Left ventricle myocardium superior (tissue), 1 donor: ENCODE measurements at places on chromosomes 7 and 10.

GRCh38 chr10:27355918-27356573, 115.4 kb upstream of the ACBD5 start:
- DNase-seq = no peak

DNA sequence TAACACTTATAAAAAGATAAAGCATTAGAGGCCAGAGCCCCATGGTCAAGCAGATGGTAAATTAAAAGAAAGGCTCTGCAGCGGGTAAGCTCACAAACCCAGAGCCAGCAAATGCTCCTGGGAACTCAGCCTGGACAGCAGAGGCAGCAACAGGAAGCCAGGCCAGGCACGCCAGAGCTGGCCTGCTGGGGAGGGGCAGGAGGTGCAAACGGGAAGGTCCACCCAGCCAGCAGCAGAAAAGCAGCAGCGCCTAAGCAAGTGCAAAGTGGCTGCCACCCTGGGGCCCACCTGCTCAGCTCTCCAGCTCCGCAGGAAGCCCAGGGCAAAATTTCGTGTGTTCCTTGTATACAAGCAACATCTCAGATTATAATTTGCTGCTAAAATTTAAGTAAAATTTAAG, 82.7 kb upstream of the GPR22 start:
- peak; percentile 73 for DNase-seq

GRCh38 chr7:105581066-105581811, at the start of gene EFCAB10:
TSS of gene EFCAB10 (minus strand) at chr7:105581493. CDS start at chr7:105581463, 30 bp downstream.
- DNase-seq = peak; percentile 71

DNA sequence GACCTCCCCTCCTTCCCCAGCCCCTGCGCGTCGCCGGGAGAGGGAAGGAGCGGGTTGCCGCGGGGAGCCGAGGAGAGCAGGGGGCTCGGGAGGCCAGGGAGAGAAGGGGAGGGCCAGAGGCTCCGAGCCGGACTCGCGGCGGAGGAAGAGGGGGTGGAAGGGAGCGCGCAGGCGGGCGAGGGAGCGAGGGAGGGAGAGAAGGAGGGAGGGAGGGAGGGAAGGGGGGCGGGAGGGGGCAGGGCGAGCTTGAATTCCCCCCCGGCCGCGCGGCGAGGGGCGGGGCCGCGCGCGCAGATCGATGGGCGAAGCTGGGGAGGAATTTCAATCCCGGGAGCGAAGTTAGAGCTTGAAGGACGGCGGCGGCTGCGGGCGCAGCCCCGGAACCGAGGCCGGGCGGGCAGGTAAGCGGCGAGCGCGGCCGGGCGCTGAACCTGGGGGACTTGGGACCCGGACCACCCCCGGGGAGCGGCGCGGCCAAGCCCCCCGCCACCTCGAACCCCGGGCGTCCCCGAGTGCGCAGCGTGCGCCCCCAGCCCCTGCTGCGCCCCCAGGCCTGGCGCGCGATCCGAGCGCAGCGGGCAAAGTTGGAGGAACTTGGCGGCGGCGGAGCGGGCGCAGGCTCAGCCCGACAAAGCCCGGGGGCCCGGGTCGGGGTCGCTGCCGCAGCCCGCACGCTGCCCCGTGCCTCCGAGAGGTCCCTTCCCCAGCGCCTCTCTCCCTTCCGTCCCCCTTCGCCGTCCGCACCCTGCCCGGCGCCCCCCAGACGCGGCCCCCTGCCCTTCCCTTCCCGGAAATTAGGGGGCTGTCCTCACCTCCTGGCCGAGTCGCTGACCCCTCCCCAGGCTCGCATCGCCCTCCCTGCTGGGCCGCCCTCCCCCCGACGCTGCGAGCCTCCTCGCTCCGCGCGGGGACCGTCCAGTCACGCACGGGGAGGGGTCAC, at the start of gene ELFN1:
Gene ELFN1 (plus strand): TSS at position 324 of the 940 bp plus-strand sequence. CDS start 74,320 bp downstream, outside the sequence.
- DNase-seq = peak; percentile 65

DNA sequence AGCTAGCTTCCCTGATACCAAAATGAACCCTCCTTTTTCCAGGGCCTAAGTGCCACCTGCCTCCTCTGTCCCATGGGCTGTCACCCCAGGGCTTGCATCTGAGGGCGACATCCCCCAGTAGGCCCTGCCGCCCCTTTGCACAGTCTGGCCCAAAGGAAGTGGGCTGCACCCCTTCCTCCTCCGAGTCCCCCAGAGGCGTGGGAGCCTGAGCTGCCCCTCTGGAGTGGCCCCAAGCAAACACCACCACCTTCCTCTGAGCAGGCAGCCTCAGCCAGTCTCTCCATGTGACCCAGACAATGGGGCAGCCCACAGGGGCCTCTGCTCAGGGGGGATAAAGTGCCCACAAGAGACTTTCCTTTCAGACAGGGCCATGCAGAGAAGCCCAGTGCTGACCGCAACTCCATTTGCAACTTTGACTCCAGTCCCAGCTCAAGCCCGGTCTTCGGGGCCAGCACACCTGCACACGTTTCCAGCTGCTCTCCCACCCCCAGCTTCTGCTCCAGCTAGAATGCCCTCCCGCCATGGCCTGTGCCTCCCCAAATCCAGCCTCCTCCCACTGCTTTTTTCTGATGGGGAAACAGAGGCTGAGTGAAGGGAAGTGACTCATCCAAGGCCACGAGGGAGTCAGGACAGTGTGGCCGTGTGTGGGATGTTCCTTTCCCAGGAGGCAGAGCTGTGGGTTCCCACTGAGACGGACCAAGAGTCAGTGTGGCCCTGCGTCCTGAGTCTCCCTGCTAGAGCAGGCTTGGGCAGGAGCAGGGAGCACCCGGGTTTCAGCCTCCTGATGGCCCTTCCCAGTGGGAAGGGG, 111.9 kb downstream of the ZMIZ1 start:
- peak; percentile 18 for DNase-seq

- DNase-seq = no peak
Measured at GRCh38 chr10:79494871-79495705, 17.2 kb upstream of the EIF5AL1 start.

DNA sequence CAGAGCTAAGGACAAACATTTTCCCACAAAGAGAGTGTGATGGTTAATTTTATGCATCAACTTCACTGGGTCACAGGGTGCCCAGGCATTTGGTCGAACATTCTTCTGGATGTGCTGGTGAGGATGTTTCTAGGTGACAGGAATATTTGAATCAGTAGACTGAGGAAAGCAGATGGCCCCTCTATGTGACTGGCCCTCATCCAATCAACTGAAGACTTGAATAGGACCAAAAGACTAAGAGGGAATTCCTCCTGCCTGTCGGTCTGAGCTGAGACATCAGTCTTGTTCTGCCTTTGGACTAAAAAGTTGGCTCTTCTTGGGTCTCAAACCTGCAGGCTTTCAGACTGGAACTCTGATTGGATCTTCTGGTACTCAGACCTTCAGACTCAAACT, 44.4 kb downstream of the AFAP1L2 start:
- DNase-seq = no peak

GRCh38 chr10:49076319-49076718, 39.0 kb downstream of the VSTM4 start:
- DNase-seq = no peak

DNA sequence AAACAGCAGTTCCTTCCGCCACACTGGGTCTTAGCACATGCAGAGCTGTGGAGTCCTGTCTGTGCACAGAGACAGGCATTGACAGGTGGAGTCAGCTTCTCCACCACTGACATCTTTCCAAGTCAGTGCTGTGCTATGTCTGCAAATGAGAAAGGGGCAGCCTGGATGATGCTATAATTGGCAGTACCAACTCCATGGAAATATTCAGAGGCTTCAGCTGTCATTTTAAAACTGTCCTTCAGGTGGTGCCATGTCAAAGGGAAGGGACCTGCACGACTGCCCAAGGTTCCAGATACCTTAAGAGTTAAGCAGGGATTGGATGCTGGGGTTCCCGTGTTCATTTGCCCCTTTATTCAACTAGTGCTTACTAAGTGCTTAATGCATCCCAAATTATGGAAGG, 258.0 kb upstream of the PRKCQ start:
- no peak for DNase-seq

DNA sequence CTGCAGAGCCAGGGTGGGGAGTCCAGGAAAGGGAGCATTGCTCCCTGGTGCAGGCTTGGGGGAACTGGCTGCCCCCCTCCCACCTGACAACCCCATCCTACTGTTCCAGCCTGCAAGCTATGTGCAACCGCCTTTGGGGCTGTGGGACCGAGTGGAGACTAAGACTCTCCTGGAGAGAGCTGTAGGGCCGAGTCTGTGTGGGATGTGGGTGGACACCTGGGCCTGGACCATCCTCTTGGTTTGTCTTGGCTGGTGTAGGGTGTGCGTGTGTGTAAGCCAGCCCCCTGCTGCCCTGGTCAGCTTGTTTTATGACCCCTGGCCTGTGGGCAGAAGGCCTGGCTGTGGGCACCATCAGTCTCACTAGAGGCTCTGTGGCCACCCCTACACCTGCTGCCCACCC, 1.6 kb upstream of the RAMP3 start:
- no peak for DNase-seq

DNA sequence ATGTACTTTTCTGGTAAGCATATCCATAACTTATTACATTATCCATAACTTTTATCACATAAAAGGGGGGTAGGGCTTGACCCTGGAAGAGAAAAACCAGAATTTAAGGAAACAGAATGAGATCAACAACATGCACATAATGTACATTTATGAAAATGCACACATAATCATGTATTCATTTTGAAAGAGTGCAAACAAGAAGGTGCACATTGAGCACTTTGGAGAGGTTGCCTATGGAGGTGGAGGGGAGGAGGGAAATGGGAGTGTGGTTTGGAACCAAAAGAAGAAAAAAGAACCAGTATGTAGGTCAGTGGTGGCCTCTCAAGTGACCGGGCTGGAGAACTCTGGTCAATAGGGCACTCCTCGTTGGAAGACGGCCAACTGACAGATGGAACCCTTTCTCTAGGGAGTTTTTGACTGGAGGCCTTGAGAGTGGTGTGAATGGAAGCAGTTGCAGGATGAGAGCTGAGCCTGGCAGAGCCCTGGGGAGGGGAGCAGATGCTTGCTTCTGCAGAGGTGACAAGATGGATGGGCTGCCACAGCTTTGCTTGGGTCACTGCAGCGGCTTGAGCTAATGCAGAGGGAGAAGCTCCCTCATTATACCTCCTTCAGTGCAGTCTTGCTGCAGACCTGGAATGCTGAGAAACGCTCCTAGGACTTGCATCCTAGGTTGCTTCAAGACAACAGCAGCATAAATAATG, 192.7 kb downstream of the SEC23IP start:
- DNase-seq = no peak

GRCh38 chr7:151273651-151274390, 25.3 kb upstream of the SMARCD3 start:
- no peak for DNase-seq

GRCh38 chr7:21251151-21251800, 176.6 kb upstream of the SP4 start:
- DNase-seq = no peak

- no peak for DNase-seq
Measured at GRCh38 chr10:71316056-71316785, 2.8 kb upstream of the SLC29A3 start.

DNA sequence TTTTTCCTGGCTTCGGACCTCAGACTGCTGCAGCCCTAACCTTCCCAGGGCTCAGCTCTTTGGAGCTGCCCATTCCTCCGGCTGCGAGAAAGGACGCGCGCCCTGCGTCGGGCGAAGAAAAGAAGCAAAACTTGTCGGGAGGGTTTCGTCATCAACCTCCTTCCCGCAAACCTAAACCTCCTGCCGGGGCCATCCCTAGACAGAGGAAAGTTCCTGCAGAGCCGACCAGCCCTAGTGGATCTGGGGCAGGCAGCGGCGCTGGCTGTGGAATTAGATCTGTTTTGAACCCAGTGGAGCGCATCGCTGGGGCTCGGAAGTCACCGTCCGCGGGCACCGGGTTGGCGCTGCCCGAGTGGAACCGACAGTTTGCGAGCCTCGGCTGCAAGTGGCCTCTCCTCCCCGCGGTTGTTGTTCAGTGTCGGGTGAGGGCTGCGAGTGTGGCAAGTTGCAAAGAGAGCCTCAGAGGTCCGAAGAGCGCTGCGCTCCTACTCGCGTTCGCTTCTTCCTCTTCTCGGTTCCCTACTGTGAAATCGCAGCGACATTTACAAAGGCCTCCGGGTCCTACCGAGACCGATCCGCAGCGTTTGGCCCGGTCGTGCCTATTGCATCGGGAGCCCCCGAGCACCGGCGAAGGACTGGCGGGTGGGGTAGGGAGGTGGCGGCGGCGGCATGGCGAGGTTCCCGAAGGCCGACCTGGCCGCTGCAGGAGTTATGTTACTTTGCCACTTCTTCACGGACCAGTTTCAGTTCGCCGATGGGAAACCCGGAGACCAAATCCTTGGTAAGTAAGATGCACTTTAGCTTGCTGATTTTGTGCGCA, at the start of gene PLXDC2:
Gene PLXDC2 (plus strand): TSS at position 22 of the 820 bp plus-strand sequence.
- DNase-seq = peak; percentile 67

DNA sequence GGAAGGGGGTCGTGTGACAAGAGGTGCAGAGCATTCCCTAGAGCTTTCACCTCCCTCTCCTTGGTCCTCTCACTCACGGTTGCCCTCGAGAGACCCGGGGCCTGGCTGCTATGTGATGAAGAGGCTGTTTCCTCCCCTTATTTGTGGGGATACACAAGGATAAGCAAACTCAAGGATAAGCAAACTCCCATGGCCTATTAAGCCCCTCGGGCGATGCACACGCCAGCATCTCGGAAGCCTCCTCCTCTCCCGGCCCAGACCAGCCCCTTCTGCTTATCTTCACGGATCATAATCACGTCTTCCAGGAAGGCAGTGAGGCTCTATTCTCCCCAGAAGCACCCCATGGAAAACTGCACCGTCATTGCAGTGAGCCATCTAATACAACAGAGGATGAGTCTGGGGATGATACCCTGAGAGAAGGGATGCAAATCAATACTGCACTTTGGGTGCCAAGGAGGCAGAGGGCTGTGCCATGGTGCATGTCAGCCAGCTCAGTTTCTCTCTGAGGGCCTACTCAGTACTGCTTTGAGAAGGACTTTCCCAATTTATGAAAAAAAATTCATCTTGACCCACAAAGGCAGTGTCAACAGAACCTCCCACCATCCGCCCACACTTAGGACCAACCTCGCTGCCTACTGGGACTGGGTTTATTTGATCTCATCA, 22.2 kb downstream of the TMEM273 start:
- DNase-seq = no peak

- no peak for DNase-seq
Measured at GRCh38 chr7:12802070-12802469, 114.6 kb downstream of the ARL4A start.

DNA sequence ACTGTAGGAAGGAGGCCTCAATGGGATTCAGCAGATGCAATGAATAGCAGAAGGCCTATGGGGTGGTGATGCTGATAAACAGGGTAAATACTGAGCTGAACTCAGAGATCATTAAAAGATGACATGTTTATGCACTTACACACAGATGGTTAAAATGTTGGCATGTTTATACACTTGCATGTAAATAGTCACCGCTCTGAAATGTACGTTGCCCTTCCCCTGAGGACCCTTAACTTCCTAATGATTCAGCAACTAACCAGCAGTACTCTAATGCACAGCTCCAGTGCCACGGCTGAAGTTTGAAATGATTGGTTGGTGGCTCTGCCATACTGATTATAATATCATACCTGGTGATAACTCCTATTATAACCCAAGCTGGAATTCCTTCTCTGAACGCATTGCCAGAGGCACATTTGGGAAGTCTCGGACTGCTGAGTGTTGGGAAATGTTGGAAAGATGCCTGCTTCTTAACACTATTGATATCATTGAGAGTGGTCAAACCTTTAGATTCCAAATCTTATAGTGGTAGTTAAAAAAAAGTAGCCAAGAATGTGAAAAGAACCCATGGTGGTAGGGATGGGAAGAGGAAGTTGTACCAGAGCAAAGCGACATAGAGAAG, 3.7 kb upstream of the CAV1 start:
- DNase-seq = no peak
